ENCODE measurements at places on chromosomes 12 and 14.

GRCh38 chr12:90773491-90773890 lies 181.5 kb downstream of the CCER1 start:
- no peak for DNase-seq

DNA sequence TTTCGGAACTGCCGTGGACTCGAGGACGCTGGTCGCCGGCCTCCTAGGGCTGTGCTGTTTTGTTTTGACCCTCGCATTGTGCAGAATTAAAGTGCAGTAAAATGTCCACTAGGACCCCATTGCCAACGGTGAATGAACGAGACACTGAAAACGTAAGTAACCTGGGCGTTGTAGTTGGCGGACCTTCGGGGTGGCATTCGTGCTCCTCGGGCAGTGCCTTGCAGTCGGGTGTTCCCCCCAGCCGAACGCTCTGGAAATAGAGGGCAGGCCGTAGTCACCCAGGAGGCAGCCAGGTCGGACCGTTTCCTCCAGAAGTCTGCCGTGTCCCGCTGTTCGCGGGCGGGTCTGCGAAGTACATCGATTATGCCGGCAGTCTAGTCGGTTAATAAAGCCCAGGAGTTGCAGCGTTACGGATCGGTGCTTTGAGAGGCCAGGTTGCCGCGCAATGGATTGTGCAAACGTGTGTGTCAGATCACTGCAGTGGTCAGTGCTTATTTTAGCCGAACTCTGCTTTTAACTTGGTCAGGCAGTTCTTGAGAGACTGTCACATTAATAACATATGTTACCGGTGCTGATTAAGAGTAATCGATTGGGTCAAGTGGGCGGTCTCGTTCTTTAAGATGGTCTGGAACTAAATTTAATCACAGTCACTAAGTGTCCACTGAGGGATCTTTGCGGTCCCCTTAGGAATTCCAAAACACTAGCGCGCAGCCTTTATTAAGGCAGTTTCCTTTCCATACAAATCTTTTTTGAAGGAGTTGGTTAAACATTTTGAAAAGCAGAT lies 906 bp downstream of the MARK3 start:
- peak; percentile 31 for DNase-seq

DNA sequence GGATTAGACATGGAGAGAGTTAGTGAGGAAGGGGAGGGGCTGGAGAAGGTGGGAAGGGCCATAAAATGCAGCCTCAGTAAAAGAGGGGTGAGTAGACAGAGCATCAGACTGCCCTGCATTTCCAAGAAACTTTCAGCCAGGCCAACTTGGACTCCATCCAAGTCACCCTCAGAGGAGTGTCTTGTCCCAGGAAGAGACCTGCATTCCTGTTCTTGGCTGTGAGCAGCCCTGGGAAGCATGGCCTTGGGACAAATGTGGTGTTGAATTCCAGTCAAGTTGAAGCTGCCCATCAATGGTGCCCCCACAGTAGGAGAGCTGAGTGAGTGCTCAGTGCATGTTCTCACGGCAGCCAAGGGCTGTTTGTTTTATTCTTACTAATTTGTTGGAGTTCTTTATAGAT lies 35.0 kb upstream of the TUNAR start:
- DNase-seq, result no peak

GRCh38 chr14:103758059-103758776 lies 42.6 kb downstream of the ZFYVE21 start:
- no peak for DNase-seq

GRCh38 chr14:28243600-28243999 lies 523.0 kb upstream of the FOXG1 start:
- no peak for DNase-seq

- DNase-seq, result peak; percentile 94
Observed at GRCh38 chr12:120686151-120686689, 729 bp upstream of the MLEC start.

DNA sequence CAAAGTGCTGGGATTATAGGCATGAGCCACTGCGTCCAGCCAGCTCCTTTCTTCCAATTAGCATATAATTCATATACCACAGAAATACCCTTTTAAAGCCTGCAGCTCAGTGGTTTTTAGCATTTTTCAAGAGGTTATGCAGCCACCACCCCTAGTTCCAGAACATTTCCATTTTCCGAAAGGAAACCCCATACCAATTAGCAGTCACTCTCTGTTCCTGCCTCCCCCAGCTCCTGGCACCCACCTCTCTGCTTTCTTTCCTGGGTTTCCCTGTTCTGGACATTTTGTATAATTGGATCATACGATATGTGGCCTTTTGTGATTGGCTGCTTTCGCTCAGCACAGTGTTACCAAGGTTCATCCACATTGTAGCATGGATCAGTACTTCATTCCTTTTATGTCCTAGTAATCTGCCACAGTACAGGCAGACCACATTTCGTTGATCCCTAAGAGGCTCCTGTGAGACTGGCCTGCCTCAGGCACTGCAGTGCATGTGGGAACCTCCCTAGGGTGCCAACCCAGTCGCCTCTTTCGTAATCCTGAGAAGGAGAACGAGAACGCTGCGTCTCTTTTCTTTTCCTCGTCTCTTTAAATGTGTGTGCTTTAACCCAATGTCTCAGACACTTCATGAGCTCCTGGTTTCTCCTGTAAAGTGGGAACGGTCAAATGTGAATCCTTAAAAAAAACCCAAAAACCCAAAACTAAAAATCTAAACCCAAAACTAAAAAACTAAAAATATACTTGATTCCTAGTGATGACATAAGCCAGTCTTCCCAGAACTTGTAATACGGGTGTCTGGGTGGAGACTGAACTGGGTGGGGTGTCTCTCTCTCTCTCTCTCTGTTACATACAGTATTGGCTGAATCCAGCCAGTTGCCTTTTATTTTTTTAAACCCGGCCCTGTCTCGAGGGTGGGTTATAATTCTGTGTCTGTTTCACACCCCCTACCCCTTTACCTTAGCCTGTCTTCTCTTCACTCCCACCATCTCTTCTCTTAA lies 14.7 kb downstream of the AACS start:
- DNase-seq, result no peak

DNA sequence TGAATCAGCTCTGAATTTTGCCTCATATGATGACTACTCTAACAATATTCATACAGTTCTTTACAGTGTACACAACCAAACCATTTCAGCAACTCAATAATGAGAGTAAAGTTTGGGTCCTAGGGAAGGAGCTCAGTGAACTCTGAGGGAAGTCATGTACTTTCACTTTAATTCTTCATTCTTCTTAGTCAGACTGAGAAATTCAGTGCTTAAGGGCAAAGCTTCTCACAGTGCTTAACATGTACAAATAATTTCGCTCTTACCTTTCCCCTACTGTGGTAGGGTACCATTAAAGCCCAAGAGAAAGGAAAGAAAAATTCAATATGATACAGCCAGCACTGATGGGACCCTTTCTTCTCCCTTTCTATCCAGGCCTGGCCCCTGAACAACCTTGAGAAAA lies 435.0 kb downstream of the NELL2 start:
- no peak for DNase-seq

GRCh38 chr14:52846591-52846990 lies 55.2 kb upstream of the GNPNAT1 start:
- DNase-seq, result no peak

GRCh38 chr14:68376067-68376779 lies 416.6 kb downstream of the ZFP36L1 start:
- DNase-seq, result no peak

GRCh38 chr12:16189849-16190248 lies 87.6 kb downstream of the SLC15A5 start:
- no peak for DNase-seq

- no peak for DNase-seq
Observed at GRCh38 chr12:110547090-110547489, 36.0 kb downstream of the PPTC7 start.

DNA sequence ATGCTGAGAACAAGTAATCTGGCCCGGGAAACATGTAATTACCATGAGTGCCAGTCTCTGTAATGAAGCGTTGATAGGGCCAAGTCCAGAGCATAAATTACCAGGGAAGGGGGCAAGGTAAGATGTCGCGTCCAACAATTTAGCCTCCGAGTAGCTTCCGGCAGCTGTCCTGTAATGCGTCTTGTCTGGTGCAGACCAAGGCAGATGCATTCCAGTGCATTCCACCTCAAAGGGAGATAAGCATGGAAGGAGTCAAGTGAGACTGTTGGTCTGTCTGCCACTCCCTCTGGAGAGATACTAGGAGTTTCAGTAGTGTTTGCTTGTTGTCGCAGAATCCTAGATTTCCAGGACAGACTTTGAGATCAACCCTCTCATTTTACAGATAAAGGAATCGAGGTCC lies 218.3 kb downstream of the AACS start:
- no peak for DNase-seq

DNA sequence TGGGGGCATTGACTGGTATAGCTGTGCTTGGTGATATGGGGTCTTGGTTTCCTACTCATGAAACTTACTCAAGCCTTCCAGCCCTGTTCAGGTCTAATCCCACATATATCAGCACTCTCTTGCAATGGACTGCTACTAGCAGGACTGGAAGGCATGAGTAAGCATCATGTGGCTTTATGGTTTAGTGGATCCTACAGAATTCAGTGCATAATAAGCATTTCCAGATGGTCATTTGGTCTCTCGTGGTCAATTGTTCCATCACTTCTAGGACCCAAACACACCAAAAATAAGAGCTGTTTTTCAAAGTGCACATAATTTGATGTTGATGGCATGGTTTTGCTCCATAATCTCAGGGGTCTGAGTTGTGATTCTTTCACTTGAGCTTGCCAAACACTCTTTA lies 114.4 kb downstream of the LMNTD1 start:
- no peak for DNase-seq

DNA sequence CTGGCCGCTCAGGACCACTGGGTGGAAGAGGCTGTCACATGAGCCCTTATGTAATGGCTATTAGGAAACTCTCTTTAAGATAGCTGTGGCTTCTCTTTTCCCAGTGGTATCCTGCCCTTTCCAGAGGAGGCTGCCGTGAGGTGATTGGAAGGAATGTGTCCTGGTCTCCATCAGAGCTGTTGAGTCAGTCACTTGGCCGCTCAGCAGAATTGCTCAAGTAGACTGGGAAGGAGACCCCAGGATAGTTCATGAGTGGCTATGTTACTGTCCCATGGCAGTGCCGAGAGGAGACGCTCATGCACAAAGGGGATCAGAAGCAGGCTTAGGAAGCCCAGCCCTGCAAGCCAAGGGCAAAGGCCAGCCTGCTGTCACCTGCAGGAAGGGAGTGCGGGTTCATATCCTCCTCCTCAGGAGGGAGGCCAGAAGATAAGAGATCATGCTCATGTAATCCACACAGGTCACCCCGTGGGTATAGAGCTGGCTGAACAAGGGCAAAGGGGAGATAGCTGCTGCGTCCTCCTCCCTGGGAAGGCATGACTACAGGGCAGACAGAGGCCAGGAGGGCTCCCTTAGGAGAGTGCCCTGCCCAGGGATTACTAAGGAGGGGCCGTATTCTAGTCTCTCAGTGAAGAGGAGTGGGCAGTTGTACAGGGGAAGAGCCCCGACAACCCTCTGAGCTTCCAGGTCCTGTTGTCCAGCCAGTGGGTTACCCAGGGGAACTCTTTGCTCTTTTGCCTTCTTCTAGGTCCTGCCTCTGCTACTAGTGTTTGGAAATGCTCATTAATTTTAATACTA lies 137.0 kb upstream of the MAX start:
- no peak for DNase-seq

GRCh38 chr12:62123721-62124203 lies 136.4 kb upstream of the USP15 start:
- no peak for DNase-seq

GRCh38 chr14:73613419-73613963 lies 1.2 kb downstream of the ACOT6 start:
- no peak for DNase-seq

DNA sequence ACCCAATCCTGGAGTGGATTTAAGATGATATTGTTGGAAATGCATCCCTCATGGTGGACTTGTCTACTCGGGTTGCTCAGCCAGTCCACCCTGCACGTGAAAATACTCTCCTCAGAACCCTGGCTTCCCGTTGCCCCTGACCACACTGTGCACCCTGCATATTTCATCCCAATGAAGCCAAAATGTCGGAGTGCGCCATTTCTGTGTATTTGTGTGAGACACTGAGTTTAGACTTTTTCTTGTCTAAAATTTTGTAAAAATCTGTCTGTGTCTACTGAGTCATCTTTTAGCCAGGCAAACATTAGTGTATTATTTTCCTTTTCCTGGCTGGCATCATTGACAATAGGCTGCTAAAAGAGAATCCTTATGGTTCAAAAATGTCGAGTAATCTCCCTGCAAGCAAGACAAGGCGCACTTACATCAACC lies 485 bp upstream of the PNMA1 start:
- no peak for DNase-seq

DNA sequence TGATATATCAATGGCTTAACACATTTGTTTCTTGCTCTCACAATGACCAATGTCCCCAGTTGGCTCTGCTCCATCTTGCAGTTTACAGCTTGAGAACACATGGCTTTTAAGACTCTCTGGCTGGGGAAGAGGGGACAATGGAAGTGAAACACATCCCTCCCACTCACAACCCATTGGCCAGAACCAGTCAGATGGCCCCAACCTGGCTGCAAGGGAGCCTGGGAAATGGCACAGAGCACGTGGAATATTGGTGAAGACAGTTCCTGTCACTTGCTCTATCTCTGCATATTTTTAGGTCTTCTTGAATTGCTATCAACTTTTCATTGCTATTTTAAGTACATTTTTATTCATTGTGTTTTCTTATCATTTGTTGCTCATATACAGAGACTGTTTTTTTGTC lies 345.4 kb downstream of the MED13L start:
- no peak for DNase-seq

DNA sequence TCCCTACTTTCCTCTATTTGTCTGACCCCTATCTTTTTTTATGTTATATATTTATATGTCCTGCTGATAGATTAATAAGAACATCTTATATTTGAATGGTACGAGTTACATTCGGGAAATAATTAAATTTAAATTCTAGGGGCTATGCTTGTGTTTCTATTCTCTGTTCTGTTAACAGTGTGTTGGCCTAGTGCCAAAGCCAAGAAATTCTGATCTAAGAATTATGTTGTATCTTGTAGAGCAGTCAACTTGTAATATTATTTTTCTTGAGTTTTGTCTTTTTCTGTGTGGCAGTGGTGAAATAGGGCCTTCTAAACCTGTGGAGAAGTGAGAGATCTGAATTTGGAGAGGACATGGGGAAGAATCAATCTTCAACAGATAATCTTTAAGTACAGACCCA lies 9.0 kb upstream of the HSPA2 start:
- DNase-seq, result no peak

DNA sequence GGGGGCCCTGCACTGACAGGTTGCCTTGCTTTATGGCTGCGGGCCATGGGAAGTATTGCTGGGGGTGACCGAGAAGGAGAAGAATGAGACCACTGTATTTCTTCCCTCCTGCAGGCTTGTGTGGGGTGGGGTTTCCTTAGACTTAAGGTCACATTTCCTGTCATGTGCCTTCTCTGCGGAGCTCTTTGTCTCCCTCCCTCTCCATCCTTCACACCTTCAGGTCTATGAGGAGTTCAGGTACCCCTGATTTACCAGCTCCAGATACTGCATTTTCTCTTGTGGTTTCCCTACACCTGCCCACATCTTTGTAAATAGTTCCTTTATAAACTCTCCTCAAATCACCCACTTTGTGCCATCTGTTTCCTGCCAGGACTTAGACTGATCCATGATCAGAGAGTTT lies 3.6 kb downstream of the FNTB start:
- DNase-seq, result no peak

Data from activated effector memory CD4-positive, alpha-beta T cell treated with Interleukin-2 at 50 U/mL for 16 hours (primary cell).